ENCODE measurements at places on chromosomes 3 and 15. TPM values are rescaled to one million over a fixed set of nuclear protein-coding genes. Genes with fewer than 3 reads are reported as not detected.

The C3orf70 gene
- polyA plus RNA-seq = not detected

The ZNF860 gene
- not detected for polyA plus RNA-seq

The SAMD7 gene
- polyA plus RNA-seq = not detected

The HIGD2B gene
- polyA plus RNA-seq = not detected

The ACP3 gene
- 4.8 TPM for polyA plus RNA-seq

The CHDH gene
- polyA plus RNA-seq = not detected

The MOBP gene
- polyA plus RNA-seq = not detected

The FOXB1 gene
- polyA plus RNA-seq = not detected

The ROPN1B gene
- not detected for polyA plus RNA-seq

The GOLGA8J gene
- 0.17 TPM for polyA plus RNA-seq

The GHRL gene
- 8.3 TPM for polyA plus RNA-seq

The FAM81A gene
- polyA plus RNA-seq = not detected

The RAD51 gene
- 7.5 TPM for polyA plus RNA-seq

The NR1I2 gene
- polyA plus RNA-seq = 0.24 TPM

The CMTM8 gene
- polyA plus RNA-seq = 1.8 TPM

The GRAMD2A gene
- not detected for polyA plus RNA-seq

The CCDC54 gene
- polyA plus RNA-seq = not detected

The C2CD4A gene
- not detected for polyA plus RNA-seq

The RETNLB gene
- not detected for polyA plus RNA-seq

The AADACL2 gene
- not detected for polyA plus RNA-seq

The GP5 gene
- 0.37 TPM for polyA plus RNA-seq

The GPR176 gene
- polyA plus RNA-seq = not detected

The HTR3D gene
- not detected for polyA plus RNA-seq

The CATSPER2 gene
- 0.34 TPM for polyA plus RNA-seq

The ECE2 gene
- polyA plus RNA-seq = not detected

The SH3GL3 gene
- polyA plus RNA-seq = not detected

The RFTN1 gene
- polyA plus RNA-seq = 109 TPM

The GFM1 gene
- polyA plus RNA-seq = 31.8 TPM

The SST gene
- not detected for polyA plus RNA-seq

The NOP10 gene
- 350 TPM for polyA plus RNA-seq

The SCAANT1 gene
- polyA plus RNA-seq = 6.3 TPM

Measured in immature natural killer cell (primary cell).